Stimulated activated CD4-positive, alpha-beta T cell treated with anti-CD3 and anti-CD28 coated beads, Interleukin-12 subunit alpha, Interleukin-12 subunit beta, amount 100 ng/mL, for 4 hours (primary cell): ENCODE measurements at places on chromosomes 7 and 10.

- DNase-seq: no peak
These were observed 102.5 kb downstream of the FGFR2 start for GRCh38 chr10:121495719-121496118.

GRCh38 chr10:101228153-101228965 lies 904 bp downstream of the LBX1 start:
- no peak for DNase-seq

DNA sequence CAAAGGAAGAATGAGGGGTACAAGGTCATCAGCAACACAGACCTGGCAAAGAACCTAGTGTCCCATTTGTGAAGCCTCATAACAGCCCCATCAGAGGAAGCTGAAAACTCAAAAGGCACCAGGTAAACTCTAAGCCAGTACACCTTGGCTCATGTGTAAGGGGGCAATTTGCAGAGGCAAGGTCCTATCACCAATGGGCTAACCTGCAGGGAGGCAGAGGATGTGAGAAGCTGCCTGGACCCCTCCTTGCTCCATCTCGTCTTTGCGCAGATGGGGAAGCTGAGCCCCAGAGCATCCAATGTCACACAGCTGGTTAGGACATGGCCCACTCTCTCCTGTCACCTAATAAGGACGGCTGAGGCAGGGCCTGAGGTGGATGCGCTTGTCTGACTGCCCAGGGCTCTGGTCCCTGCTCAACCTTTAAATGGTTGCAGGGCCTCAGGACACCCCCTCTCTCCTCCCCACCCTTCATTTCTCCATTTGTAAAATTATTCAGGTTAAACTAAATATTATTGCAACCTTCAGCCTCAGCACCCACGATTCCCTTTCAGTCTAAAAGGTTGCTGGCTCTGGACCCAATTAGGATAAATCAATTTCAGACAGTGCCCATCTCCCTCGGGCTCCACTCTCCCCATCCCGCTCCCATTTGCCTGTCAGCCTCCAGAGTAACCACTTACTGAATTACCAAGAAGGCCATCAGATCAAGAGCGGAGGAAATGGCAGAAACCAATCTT lies 135.3 kb downstream of the OAT start:
- no peak for DNase-seq

- no peak for DNase-seq
These were observed 112.2 kb downstream of the MYO3A start for GRCh38 chr10:26046073-26046700.

DNA sequence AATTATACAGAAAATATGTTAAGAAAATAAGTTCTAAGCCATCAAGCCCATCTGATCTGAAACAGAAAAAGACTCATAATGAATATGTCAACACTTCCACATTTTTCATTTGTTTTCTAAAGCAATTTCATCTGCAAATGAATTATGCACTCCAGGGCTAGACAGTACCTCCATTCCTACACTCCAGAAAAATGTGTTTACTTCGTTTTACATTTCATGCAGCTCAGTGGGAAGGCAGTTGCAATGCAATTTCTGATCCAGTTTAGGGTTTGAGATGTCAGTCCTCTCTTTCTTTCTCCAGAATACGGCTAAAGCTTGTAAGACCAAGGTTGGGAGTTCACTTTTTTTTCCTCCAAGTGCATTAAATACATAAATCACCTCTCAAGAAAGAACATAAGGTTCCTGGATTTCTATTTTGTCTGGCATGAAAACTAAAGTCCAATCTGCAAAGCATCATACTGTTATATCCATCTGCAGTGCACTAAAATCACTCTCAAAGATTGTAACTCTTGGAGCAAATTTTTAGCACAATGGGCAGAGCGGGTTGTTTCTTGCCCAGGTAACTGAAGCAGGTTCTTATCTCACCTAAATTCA lies 348.8 kb upstream of the C7orf33 start:
- no peak for DNase-seq

GRCh38 chr10:1507436-1507835 lies 229.9 kb downstream of the ADARB2 start:
- DNase-seq: no peak

- DNase-seq: no peak
These were observed 270.1 kb downstream of the AGMO start for GRCh38 chr7:15291699-15292098.

DNA sequence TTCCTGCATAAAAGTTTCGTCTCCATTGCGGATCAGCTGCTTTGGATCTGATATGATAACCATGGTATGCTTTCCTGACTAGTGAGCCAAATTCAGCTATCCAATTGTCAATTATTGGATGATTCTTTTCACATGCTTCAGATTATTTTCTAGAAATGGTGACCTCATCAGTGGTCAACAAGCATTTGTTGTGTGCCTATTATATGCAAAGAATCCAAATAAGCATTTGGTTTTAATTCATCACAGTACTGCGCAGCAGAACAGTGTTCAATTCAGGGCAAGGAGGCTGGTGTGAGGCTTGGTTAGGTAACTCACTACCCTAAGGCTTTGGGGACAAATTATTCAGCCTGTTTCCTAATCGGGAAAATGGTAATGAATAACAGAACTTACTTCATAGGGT lies 200.5 kb downstream of the SKAP2 start:
- DNase-seq: no peak

DNA sequence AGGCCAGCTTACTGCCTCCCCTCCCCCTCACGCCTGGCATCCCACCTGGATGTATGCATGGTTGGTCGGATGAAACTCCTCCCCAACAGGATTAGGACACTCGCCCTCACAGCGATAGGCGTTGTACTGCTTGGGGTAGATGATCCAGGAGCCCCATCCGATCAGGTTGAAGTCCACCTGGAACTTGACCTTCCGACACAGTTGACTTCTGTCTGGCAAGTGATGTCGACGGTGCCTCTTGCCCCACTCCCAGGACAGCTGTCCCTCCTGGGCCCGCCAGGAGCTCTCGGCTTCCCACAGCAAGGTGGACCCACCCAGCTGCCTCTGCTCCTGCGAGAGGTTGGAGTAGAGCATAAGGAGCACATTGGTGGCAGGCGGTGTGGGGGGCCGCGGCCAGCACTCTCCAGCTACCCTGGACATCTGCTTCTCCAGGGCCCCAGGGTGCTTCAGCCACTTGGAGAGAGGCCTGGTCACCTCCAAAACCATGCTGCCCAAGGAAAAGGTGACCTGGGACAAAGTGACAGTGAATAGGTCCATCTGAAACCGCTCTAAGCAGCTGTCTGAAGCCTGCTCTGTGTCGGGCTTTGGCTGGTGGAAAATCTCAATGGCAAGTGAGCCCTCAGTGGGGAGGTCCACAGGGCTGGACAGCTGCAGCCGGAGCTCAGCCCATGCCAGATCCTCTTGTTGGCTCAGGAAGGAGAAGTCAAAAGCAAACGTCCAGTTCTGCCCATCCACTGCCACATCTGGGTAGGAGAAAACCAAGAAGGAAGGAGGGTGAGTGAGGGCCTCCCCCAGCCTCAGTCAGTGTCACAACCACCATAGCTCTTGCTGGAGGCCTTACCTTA lies 6.0 kb downstream of the NODAL start:
- DNase-seq: no peak

- no peak for DNase-seq
These were observed 16.6 kb upstream of the TMEM236 start for GRCh38 chr10:17735166-17735941.

- DNase-seq: no peak
These were observed 61.7 kb downstream of the ICA1 start for GRCh38 chr7:8200316-8200715.

- no peak for DNase-seq
These were observed 80.7 kb downstream of the THSD7A start for GRCh38 chr7:11751315-11751714.

DNA sequence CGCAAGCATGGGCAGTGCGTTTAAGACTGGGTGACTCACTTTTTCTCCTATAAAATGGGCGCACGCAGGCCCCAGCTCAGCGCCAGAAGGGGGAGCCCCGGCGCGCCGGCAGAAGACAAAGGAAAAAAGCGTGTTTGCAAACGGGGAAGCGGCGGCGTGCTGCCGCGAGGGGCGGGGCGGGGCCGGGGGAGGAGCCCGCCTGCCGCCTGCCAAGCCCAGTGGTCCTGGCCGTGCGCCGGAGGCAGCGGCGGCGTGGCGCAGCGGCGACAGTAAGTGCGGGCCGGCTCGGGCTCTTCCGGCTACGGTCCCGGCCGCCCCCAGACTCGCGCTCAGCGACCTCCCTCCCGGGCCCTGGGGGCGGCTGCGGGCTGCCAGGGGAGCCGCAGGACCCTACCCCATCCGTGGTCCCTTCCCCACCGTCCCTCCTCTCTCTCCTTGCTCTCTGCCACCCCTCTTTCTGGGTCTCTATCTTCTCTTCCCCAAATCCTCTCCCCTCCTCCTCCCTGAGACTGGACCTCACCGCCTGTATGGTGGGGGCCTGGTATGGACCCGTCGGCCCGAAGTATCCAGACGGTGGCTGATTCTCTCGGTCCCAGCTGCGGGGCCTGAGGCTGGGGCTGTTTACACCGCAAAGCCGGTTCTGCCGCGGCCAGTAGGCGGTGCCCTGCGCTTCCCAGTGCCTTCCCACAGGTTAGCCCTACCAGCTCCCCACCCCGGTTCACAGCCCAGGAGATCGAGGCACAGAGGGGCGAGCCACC lies at the start of gene SLC29A3:
Gene SLC29A3 (plus strand): TSS at position 218 of the 758 bp plus-strand sequence. CDS start 51 bp downstream, at position 269.
- DNase-seq: peak; percentile 85

GRCh38 chr10:11159543-11160215 lies 142.0 kb downstream of the CELF2 start:
- no peak for DNase-seq

GRCh38 chr10:81875467-81876252 lies 666 bp downstream of the NRG3 start:
- DNase-seq: no peak

DNA sequence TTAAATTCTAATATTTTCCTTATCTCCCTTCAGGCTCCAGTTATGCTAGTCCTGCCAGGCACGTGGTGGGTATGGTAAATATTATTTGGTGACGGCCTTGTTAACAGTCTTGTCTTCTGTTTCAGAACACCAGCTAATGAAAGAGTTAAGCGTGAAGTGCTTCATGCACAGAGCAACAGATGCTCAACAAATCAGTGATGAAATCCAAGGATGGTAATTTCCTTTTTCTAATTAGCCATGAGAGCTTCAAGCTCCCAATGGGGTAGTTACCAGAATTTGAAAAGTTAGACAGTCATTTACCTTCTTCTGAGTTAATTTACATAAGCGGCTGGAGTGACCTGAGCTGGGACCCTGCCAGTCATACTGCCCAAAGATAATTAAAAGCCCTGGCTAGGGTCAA lies 1.9 kb upstream of the OTUD1 start:
- DNase-seq: no peak

GRCh38 chr7:148697256-148698006 lies 1.3 kb upstream of the CUL1 start:
- DNase-seq: peak; percentile 47

DNA sequence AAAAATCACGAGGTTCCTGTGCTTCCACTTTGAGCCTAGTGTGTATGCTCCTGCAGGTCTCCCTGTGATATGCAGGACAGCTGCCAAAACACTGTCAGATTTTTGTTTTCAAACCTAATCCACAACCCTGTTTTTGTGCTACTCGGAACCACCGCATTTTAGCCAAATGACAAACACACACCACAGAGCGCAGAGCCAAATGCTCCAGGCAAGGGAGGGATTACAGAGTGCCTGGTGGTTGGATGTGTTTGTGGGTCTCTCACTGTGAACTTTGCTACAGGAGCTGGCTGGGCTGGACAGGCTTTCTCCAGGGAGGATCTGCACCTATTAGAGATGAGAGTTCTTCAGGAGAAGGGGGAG lies 5.7 kb upstream of the RBM28 start:
- DNase-seq: no peak

DNA sequence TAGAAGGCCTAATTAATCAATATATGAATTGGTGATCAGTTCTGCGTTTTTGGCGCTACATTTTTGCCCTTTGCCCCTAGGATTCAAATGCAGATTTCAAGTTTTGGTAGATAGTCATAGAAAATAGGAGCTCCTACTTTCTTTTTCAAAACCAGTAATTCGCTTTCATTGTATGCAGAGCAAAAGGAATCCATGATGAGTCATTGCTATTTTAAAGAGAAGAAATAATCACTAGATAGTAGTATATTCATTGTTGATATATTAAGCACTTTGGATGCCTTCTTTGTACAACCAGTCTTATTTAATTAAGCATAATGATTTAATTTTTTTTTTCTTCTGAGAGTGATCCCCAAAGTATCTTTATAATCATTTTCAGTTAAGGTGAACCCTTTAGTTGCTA lies 50.3 kb downstream of the CSTF2T start:
- DNase-seq: no peak

- peak; percentile 58 for DNase-seq
These were observed at the start of gene CASD1 for GRCh38 chr7:94509264-94509886. Gene CASD1, plus strand, starts transcription at chr7:94509809. Its CDS starts 276 bp downstream, at chr7:94510085.

GRCh38 chr10:131418681-131419080 lies 107.2 kb upstream of the TCERG1L start:
- DNase-seq: no peak

GRCh38 chr7:553636-554111 lies 34.0 kb upstream of the PDGFA start:
- DNase-seq: no peak

GRCh38 chr10:3672220-3672619 lies 112.8 kb downstream of the KLF6 start:
- DNase-seq: no peak

DNA sequence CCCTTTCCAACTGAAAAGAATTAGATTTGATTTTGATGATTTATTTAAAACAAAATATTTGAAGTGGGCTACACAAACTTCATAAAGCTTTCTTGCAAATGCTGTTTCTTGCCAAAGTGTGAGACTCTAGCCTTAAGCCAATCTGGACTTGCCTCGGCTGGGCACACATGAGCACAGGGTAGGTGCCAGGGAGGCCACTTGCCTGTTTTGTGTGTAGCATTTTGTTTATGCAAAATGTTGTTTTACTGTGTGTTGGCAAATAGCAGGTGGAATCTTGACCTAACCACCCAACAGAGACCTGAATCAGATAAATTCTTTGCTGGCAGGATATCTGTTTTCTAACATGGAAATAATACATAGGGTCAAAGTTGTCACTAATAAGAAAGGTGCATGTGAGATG lies 161.1 kb downstream of the BMPER start:
- DNase-seq: no peak

DNA sequence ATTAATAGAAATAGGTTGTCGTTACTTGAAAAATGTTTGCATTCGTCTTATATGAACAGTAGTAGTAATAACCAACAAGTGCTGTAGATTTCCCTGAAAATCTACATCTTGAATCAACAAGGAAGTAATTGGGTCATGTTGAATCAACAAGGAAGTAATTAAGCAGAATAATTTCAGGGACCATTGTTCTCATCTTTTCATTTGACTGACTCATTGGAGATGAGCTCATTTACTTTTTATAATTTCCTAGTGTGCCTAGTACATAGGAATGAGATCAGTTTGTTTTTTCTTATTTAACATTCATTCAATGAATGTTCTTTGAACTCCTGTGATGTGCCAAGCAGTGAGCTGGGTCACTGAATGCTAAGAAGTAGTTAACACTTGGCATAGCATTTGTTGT lies 8.2 kb downstream of the CLDN12 start:
- DNase-seq: no peak

DNA sequence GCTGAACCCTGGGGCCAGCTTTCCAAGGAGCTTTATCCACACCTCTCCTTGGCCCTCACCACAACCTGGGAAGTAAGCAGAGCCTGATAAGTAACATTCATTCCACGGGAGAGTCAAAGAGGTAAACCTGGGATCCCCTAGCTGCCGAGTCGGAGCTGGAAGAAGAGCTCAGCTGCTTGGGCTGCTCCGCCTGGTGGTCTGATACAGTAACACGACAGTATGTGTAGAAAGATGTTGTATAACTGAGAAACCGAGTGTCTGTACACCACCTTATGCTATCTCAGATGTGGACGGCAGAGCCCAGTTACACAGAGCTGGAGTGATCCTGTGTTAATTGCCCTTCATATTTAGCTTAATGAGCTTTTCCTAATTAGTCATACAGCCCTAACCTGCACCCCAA lies 151.3 kb upstream of the KMT2E start:
- DNase-seq: no peak
